ENCODE measurements at places on chromosomes 3 and 15. TPM values are rescaled to one million over a fixed set of nuclear protein-coding genes. Genes with fewer than 3 reads are reported as not detected.

- DNase-seq, result no peak
Observed at GRCh38 chr15:27532358-27532757, 561.4 kb downstream of the GABRG3 start.

- DNase-seq, result no peak
Observed at GRCh38 chr3:18656410-18656809, 231.3 kb upstream of the SATB1 start.

DNA sequence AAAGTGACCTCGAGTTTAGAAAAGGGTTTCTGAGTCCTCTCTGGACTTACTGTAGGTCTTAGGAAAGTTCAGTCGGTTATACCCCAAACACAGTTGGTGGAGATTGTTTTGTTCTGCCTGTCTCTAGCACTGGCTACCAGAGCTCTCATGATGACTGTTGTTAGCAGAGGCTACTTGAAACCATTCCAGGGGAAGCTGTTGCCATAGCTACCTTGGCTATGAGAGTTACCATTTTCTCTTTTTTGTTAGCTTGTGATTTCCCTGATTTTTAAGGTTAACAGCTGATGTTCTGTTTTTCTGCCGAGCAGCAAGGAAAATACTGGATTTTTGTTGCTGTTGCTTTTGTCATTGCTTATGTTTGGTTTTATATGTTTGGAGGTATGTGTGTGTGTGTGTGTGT lies 26.7 kb downstream of the ABHD2 start:
- peak; percentile 53 for DNase-seq

- no peak for DNase-seq
Observed at GRCh38 chr3:130711565-130712324, 34.9 kb downstream of the PIK3R4 start.

- DNase-seq, result peak; percentile 31
Observed at GRCh38 chr15:99502182-99502581, 63.6 kb upstream of the MEF2A start.

DNA sequence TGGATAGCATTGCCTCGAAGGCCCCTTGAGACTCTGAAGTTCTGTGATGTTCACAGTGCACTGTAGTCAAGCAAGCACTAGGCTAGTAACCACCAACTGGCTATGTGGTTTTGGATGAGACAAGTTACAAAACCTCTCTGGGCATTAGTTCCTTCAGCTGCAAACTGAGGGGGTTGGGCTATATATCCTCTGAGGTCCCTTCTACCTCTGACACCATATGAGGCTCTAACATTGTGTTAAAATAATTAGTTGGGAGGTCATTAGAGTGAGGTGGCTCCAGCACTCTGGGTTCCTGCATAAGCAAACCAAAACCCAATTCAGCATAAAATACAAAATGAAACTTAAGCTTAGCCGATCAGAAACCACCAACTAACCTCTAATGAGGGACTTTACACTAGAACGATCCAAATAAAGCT lies 209.5 kb upstream of the LRRN1 start:
- DNase-seq, result no peak

DNA sequence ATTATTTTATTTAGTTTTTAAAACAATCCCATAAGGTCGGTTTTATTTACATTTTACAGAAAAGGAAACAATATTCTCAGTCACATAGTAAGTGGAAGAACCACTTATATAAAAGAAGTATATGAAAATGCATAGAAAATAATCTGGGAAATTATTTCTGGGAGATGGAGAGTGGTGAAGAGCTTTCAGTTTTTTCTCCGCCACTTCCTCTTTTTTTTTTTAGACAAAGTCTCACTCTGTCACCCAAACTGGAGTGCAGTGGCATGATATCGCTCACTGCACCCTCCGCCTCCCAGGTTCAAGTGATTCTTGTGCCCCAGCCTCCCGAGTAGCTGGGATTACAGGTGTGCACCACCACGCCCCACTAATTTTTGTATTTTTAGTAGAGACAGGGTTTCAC lies 21.2 kb downstream of the RAD51 start:
- DNase-seq, result no peak

- no peak for DNase-seq
Observed at GRCh38 chr3:60333710-60334109, 917.5 kb downstream of the FHIT start.

DNA sequence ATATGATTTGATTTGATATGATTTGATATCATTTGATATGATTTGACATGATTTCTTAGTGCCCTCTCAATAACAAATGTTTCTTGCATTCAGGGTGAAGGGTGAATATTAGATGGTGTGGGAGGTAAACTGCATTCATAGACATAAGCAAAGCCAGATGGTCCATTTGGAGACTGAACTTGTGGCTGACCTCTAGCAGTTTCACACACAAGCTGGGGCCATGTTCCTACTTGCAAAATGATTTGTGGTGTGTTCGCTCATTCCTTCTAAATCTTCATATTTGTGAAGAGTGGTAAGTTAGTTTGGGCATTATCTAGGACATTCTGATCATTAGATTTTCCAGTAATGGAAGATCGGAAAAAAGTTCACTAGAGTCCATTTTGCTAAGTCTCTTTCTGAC lies 40.5 kb upstream of the CCR4 start:
- no peak for DNase-seq

- DNase-seq, result no peak
Observed at GRCh38 chr15:100529556-100529955, 806 bp upstream of the CERS3 start.

DNA sequence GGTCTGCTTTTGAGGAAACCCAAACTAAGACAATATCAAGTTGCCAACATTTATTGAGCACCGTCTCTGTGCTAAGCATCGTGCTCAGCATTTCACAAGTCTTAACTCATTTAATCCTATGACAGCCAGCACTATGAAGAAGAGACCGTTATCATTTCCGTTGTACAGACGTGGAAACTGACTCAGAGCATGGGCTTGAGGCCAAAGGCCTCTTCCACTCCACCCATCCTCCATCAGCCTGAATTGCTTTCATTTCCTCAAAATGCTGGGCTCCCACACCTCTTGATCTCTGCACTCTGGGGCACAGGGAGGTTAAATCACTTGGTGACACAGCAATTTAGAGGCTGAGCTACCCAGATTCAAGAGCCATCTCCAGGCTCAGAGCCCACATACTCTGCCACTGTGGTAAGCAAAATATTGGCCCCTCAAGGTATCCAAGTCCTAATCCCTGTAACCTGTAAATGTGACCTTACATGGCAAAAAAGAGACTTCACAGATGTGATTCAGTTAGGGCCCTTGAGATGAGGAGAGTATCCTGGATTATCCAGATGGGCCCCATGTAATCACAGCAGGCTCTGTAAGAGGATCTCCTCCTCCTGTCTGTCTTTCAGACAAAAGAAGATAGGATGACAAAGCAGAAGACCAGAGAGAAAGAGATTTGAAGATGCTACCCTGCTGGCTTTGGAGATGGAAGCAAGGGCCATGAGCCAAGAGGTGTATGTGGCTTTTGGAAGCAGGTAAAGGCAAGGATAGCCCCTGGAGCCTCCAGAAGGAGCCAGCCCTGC lies 24.3 kb upstream of the FLNB start:
- DNase-seq, result peak; percentile 85

DNA sequence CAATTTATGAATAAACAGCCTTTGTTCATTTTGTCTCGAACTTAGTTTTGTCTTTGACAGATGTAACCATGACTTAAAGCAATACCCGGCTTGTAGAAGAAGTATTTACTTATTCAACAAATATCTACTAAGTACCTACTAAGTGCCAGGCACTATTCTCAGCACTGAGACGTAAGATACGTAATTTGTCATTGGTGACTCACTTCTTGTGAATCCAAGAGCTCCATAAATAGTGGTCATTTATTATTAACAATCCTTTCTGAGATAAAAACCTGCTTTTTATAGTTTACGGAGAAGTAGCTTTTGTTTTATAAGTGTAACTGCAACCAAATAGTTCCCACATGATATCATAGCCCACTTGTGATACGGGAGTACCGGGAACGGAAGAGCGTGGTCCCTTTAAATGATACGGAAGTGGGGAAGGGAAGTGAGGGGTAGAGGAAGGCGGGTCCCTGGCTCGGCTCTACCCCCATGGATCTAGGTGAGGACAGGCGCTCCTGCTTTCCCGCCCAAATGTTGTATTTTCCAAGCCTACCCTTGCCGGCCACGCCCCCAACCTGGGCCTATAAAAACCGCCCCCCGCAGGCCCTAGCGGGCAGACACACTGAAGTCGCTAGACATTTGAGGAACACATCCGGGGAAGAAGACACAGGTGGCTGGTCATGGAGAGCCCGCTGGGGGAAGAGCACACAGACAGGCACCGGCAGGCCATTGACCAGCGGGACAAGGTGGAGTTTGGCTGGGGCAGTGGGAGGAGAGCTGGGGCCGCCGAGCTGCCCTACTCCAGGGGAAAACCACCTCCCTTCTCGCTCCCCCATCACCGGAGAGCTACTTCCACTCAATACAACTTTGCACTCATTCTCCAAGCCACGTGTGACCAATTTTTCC lies at the start of gene SAMMSON:
TSS of gene SAMMSON (plus strand) at position 594 of the 888 bp plus-strand sequence.
- DNase-seq, result no peak

GRCh38 chr3:193030276-193030675 lies 112.6 kb upstream of the MB21D2 start:
- DNase-seq, result no peak

- DNase-seq, result no peak
Observed at GRCh38 chr3:14262212-14262611, 83.6 kb downstream of the LSM3 start.

DNA sequence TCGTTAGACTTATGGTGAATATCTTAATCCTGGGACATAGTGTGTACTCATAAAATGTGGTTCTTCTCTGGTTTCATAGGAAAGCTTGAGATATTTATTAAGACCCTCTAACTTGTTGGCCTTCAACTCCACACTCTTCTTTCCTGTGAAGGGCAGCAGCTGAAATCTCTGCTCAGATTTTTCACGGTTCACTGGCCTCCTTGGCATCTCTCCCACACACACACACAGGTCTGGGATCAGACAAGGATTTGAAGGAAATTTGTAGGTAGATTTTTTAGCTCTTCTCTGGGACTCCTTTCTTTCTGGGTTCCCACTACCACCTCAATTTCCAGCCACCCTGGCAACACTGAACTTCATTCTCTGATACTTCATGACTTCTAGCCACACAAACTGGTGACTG lies 70.2 kb downstream of the MYRIP start:
- no peak for DNase-seq

DNA sequence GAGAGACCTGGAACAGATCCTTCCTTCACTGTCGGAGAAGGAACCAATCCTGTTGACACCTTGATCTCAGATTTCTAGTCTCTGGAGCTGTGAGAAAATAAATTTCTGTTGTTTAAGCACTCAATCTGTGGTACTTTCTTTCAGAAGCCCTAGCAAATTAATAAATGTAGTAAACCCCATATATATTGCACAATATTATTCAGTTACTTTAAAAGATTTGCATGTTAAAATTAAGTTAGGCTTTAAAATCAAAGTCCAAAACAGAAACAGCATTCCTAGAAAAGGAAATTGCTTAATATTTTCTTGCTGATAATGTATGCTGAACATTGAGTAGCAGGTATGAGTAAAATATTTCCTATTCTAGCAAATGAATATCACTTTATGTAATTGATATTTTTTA lies 113.2 kb downstream of the LEKR1 start:
- no peak for DNase-seq

DNA sequence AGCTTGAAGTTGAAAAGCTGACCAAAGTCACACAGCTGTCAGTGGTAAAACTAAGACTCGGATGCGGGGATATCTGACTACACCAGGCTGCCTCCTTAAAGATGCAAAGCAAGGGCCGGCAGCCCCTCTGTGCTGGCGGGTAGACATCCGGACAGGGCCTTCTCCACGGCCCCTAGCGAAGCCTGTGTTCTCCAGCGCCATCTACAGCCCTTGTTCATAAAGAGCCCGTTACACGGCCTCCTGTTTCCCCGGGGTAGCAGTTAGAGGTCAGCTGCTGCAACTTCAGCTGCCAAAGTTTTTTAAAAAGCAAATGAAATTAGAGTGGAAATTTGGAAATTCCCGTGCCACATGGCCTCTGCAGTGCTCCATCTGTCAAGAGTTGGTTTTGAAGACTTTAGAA lies 383.0 kb downstream of the TBL1XR1 start:
- DNase-seq, result peak; percentile 63

DNA sequence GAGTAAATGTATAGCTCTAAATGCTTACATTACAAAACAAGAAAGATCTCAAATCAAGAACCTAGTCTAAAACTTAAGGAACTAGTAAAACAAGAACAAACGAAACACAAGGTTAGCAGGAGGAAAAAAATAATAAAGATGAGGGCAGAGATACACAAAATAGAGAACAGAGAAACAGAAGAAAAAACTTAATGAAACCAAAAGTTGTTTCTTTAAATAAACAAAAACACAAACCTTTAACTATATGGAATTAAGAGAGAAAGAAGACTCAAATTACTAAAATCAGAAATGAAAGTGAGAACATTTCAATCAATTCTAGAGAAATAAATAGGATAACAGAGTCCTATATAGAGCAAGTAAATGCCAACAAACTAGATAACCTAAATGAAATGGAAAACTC lies 59.6 kb downstream of the DLG1 start:
- DNase-seq, result no peak

DNA sequence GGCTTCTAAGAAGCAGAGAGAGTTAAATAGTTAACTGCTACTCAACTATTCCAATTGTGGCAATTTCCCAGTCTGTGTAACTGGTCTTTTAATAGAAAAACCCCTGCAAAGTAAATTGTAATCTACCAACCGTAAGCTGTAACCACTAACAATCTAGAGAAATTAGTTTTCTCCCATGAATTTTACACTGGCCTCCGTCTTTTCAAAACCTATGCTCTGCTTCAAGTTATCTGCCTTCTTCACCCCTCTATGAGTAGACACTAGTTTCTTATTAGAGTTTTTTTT lies 42.6 kb downstream of the LRRFIP2 start:
- no peak for DNase-seq

- DNase-seq, result no peak
Observed at GRCh38 chr3:132854856-132855535, 132.8 kb upstream of the NPHP3 start.

GRCh38 chr15:51865317-51865716 lies 35.9 kb downstream of the TMOD3 start:
- DNase-seq, result no peak

DNA sequence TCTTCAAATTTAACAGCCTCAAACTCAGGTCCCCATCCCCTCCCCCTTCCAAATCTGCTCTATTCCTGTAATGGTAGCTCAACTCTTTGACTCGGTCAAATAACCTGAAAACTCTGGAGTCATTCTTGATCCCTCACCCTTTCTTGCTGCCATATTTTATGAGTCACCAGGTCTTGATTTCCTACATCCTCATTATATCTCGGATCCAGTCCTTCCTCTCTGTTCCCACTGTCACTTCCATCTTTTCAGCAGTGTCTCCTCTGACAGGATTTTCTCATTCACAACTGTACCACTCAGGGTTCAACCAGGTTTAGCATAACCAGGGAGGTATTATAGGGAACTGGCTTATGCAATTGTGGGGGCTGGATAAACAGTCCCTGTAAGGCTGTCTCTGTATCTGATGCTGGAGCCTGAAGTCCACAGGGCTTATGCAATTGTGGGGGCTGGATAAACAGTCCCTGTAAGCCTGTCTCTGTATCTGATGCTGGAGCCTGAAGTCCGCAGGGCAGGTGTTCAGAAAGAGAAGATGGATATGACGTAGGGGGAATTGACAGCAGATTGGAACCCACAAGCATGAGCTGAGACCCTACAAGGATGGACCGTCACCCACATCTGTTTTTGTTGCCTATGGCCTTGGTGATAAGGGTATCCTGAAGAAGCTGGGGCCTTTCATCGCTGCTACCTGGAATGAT lies 9.1 kb upstream of the FETUB start:
- DNase-seq, result no peak

LSAMP gene
- polyA plus RNA-seq, result 5.8 TPM

DGKG gene
- 40.3 TPM for polyA plus RNA-seq

DNAH12 gene
- 0.84 TPM for polyA plus RNA-seq

LIPC gene
- 0.24 TPM for polyA plus RNA-seq

RMDN3 gene
- 45.4 TPM for polyA plus RNA-seq

RASGRF1 gene
- polyA plus RNA-seq, result 0.40 TPM

CHRNA5 gene
- polyA plus RNA-seq, result 1.7 TPM

GOLGA6D gene
- not detected for polyA plus RNA-seq

CADM2 gene
- polyA plus RNA-seq, result 0.44 TPM

ITIH1 gene
- polyA plus RNA-seq, result 0.40 TPM
